Vagina (tissue), 2 donors: ENCODE measurements at places on chromosomes 16 and 17. TPM values are rescaled to one million over a fixed set of nuclear protein-coding genes. Genes with fewer than 3 reads are reported as not detected.

Gene LGALS9
- 34.9 TPM for total RNA-seq

Gene IL17C
- total RNA-seq, result not detected

Gene KRTAP4-5
- total RNA-seq, result not detected

- no peak for DNase-seq
These were observed 46.4 kb upstream of the CDH13 start for GRCh38 chr16:82580298-82580890.

- DNase-seq, result no peak
These were observed 53.6 kb upstream of the SCNN1B start for GRCh38 chr16:23248261-23249194.

GRCh38 chr16:68450741-68451255 lies 2.5 kb upstream of the SMPD3 start:
- DNase-seq, result no peak

- DNase-seq, result no peak
These were observed 3.2 kb downstream of the OR2C1 start for GRCh38 chr16:3358871-3359270.

- no peak for DNase-seq
These were observed 3.0 kb downstream of the KARS1 start for GRCh38 chr16:75644240-75645012.

- no peak for DNase-seq
These were observed 7.3 kb upstream of the TRPV2 start for GRCh38 chr17:16407911-16408588.
